ENCODE measurements at places on chromosomes 6 and 20.

- no peak for DNase-seq
Measured at GRCh38 chr6:108648191-108648590, 87.5 kb downstream of the FOXO3 start.

DNA sequence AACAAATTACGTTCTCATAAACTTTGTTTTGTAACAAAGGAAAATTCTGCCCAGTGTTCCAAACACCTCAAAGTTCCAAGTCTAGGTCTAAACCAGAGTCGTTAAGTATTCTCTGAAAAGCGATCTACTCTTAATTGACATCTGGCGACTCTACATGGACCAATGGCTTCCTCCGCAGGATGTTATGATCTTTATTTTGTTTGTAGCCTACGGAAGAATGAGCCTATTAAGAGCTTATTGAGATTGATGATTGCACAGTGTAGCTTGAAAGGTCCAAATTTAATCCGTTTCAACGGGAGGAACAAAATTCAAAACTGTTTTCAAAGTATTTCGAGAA, 61.1 kb downstream of the FAM217A start:
- DNase-seq: no peak

GRCh38 chr20:57429580-57430200, 38.5 kb downstream of the RBM38 start:
- no peak for DNase-seq

- DNase-seq: no peak
Measured at GRCh38 chr6:44105146-44105545, 22.1 kb downstream of the MRPL14 start.

- no peak for DNase-seq
Measured at GRCh38 chr20:58817748-58818147, 33.0 kb downstream of the GNAS-AS1 start.

- no peak for DNase-seq
Measured at GRCh38 chr6:100724222-100724621, 156.9 kb downstream of the ASCC3 start.

DNA sequence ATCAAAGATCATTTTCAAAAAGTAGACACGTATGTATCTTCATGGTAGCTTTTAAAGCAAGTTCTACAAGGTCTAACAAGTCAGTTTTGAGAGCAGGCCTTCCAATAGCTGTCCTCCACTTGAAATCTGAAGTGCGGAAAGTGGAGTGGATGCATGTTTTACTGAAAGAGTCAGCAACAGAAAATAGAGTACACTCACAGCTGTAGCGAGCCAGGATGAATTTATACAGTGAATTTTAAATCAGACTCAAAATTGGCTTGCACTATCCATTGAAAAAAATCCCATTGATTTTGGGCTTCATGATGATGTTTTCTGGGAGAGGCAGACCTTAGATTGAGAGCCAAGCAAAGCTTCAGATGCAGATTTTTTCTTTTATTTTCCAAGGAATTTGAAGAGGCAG, 80.6 kb downstream of the GJA10 start:
- DNase-seq: no peak

DNA sequence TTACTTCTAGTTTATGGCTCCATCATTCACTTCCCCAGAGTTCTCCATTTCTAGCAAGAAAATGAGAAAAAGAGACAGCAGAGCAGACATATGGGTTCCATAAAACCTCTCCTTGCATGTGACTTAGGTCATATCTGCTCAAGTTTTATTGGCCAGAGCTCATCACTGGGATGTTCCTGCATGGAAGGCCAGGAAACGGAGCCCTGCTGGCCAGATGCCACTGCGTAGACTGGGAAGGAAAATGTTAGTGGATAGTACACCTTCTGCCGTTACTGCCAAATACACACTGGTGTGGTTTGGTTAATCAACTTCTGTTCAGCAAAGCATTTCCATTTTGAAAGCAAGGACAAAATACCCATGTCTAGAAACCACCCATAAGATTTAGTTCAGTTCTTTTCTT, 220.6 kb upstream of the TSHZ2 start:
- no peak for DNase-seq

DNA sequence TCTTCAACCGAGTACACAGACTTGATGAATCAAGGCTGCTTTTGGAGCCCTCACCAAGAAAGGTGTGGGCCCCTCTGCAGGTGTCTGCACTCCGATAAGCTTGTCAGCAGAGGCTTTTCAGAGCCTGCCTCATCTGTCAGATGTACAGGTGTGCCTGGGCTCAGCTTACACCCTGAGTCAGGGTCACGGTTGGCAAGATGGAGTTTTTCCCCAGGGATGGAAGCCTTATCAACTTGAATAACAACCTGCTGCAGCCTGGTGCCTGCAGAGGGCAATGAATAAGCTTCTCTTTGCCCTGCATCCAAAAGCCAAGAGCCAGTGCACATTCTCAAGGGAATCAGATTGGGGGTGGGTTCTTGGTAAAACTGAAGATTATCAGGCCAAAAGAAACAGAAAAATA, 427.1 kb downstream of the CD83 start:
- no peak for DNase-seq

- DNase-seq: no peak
Measured at GRCh38 chr6:122571888-122572287, 38.3 kb upstream of the PKIB start.

GRCh38 chr6:52712136-52712535, 41.2 kb downstream of the TMEM14A start:
- DNase-seq: no peak

DNA sequence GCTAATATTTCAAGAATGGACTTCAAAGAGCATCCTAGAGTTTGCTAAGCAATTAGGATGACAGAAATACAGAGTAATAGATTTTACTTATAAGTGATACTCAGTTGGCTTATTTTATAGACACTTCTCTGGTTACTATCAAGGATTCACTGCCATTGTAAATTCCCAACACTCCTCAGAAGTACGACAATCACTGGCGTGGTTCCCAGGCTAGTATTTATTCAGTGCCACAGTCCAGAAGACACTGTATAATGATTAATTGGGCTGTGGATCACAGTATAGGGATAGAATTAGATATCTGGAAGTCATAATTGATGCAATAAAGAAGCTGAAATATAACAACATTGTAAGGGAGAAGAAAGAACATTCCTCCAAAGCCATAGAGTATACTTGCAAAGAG, 15.7 kb downstream of the MANEA start:
- DNase-seq: no peak

DNA sequence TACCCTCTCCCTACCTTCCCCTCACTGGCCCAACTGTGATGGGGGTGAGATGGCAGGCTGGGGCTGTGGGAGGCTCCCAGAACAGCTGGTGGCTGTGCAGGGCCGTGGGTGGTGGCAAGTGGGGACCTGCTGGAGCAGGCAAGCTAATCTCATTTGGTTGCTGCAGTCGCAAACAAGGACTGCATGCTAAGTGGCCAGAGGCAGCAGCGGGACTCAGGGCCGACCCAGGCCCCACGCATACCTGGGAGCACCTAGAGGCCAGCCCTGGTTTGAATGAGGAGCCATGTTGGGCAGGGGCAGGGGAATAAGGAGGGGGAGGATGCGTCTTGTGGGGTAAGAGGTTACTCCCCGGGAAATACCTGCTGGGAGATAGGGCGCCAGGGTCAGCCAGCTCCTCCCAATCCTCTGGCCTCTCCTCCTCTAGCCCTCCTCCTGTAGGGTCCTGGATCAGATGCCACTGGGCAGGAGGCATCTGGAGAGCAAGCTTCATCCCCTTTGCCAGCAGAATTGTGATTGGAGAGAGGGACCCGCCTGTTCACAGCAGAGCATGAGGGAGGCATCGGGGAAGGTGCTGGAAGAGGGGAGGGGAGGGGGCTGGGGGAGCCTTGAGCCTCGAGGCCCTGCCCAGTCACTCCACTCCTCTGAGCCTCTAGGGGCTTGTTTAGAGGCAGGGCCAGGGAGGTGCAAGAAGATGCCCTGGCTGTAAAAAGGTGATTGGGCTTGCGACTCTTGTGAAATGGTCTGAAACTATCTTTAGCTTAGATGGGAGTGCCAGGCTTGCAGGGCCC, 24.3 kb upstream of the CDH22 start:
- DNase-seq: no peak

DNA sequence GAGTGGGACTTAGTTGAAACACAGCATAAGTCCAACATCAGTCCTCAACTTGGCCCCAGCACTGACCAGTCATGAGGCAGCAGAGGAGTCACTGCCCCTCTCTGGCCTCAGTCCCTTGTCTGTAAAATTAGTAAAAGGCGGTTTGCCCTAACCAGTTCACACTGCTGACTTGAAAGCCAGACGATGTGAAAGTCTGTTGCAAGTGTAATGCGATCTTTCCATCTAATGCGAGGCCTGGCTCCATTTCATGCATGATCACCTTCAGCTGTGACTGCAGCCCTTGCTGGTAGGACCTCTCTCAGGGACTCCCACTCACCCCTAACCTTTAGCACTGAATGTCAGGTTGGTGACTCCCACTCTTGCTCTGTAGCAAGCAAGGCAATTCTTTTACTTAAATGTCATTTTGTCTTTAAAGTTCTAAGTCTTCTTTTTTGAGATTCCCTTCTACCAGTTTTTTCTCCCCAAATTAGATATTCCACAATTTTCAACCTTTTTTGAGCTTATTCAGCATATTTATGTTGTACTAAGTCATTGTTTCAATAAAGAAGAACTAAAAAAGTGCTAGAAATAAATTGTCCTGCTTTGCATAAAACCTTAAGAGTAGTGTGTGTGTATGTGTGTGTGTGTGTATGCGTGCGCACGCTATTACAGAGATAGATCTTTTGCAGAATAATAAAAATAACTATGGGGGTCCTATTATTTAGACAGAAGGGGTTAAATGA, 245.5 kb downstream of the PACRG start:
- DNase-seq: no peak

DNA sequence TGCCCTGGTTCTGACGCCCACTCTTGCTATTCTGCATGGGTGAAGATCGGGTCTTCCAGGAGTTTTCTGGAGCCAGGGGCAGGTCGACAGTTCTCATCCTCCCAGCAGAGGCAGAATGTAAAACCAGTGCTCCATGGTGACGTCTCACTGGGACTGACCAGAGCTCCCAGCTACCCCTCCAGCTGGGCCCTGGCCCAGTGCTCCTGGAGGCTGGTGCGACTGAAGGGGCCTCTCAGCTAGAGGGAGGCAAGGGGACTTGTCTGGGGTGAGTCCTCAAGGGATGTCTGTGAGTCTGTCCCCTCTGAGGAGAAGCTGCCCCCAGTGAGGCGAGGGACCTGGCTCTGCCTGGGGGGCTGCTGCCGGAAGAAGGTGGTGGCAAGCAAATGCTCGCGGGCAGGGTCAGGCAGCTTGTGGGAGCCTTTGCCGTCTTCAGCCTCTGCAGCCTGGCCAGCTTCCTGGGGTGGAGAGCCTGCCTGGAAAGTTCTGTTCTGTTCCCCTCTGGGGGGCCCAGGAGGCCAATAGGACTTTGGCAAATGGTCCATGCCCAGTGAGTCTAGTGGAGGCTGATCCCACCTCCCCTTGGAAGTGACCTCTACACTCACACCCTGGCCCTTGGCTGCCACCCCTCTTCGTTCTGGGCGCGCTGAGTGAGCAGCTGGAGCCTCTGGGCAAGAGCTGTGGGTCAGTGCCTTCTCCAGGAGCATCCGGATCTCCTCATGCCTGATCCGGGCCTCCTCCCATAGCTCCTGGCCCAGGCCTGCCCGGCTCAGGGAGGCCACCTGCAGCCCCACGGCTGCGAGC, 47.5 kb downstream of the KIAA1755 start:
- DNase-seq: no peak

- DNase-seq: no peak
Measured at GRCh38 chr20:62132421-62132820, 10.1 kb downstream of the LSM14B start.

GRCh38 chr6:119858901-119859300, 509.3 kb upstream of the MAN1A1 start:
- DNase-seq: no peak

- no peak for DNase-seq
Measured at GRCh38 chr6:119479860-119480655, 130.5 kb upstream of the MAN1A1 start.

DNA sequence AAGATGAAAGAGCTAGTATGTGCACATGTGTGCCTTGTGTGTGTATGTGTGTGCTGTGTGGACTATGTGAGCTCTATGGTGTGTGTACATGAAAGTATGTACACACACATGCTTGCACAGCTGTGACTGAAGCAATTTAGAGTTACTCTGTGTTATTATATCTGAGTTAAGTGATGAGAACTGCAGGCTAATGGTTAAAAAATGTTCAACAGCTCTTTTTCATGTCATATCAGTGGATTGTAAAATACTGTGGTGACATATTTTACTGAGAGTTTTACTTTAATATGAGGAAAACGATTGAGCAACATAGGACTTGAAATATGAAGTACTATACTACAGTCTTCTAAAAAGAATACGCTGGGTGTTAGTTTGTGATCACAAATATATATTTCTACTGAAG, 195.7 kb upstream of the KCNK16 start:
- no peak for DNase-seq

GRCh38 chr6:46273911-46274310, 103.1 kb upstream of the ENPP5 start:
- no peak for DNase-seq

- DNase-seq: no peak
Measured at GRCh38 chr6:9830808-9831207, 584.1 kb downstream of the TFAP2A start.

- no peak for DNase-seq
Measured at GRCh38 chr20:35984382-35984781, 16.0 kb downstream of the CNBD2 start.

GRCh38 chr6:106939208-106939607, 35.3 kb downstream of the CD24 start:
- no peak for DNase-seq

- DNase-seq: no peak
Measured at GRCh38 chr6:35737413-35738211, 780 bp downstream of the ARMC12 start.

GRCh38 chr6:100948381-100949133, 67.4 kb upstream of the ASCC3 start:
- no peak for DNase-seq

- no peak for DNase-seq
Measured at GRCh38 chr20:48066246-48066645, 281.0 kb upstream of the SULF2 start.
